DMS 273 treated with DMSO at 0.1 percent for 48 hours (cell line): ENCODE measurements at places on chromosomes 7 and 10.

- DNase-seq: no peak
These were observed 10.0 kb upstream of the SEC24C start for GRCh38 chr10:73734028-73734720.

DNA sequence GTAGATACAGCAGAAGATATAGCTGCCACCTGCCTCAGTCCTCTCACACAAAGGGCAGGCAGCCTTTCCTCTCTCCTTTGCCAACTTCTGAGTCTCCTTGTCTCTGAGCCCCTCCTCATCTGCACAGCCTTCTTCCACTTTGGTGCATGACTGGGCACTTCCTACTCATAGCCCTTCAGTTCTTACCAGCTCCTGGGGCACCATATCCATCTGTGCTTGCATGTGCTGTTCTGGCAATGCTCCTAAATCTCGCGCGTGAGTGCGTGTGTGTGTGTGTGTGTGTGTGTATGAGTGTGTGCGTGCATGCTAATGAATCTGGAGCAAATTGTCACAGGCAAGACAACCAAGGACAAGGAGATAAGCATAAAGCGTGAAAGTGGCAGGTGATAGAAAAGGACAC is 1271.6 kb upstream of the SORCS1 start:
- DNase-seq: no peak

DNA sequence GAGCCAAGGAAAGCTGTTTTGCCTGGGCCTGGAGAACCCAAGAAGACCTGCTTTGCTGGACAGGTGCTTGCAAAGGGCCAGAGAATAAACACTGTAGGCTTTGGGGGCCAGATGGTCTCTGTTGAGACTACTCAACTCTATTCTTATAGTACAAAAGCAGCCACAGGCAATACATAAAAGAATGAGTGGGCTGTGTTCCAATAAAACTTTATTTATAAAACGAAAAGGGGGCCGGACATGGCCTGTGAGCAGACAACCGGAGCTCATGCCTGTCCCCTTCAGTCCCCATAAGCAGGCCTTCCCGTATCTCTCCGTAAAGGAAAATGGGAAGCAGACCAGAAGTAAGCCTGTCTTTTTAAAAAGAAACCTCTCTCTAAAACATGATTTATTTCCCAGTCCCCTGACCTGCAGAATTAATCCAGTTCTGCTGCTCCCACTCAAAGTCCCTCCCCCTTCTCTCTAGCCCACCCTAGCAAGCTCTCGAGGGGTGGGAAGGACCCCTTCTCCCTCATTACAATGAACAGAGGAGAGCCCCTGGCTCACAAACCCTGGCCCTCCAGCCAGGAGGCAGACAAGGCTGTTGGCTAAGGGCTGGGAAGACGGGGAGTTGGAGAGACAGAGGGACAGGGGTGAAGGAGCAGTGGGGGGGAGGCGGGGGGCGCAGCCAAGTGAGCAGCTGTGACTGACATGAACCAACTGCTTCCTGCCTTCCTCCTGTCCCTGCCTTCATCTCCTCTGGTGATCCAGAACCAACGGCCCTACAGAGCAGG is 177.8 kb downstream of the NEURL1 start:
- DNase-seq: no peak

- no peak for DNase-seq
These were observed 23.4 kb downstream of the ARHGEF5 start for GRCh38 chr7:144378651-144379050.

- DNase-seq: no peak
These were observed 158.9 kb upstream of the FRMD4A start for GRCh38 chr10:14489522-14490177.

- DNase-seq: no peak
These were observed 12.6 kb downstream of the TWIST1 start for GRCh38 chr7:19104811-19105210.

GRCh38 chr10:100817268-100817839 is 72.0 kb downstream of the PAX2 start:
- DNase-seq: peak; percentile 2

- no peak for DNase-seq
These were observed 13.6 kb upstream of the C10orf120 start for GRCh38 chr10:122713091-122713885.

GRCh38 chr7:391411-391951 is 101.5 kb downstream of the FOXL3 start:
- no peak for DNase-seq

GRCh38 chr7:91373111-91373800 is 109.0 kb downstream of the FZD1 start:
- DNase-seq: no peak

- DNase-seq: no peak
These were observed 98.5 kb downstream of the GNAI1 start for GRCh38 chr7:80232979-80233724.

DNA sequence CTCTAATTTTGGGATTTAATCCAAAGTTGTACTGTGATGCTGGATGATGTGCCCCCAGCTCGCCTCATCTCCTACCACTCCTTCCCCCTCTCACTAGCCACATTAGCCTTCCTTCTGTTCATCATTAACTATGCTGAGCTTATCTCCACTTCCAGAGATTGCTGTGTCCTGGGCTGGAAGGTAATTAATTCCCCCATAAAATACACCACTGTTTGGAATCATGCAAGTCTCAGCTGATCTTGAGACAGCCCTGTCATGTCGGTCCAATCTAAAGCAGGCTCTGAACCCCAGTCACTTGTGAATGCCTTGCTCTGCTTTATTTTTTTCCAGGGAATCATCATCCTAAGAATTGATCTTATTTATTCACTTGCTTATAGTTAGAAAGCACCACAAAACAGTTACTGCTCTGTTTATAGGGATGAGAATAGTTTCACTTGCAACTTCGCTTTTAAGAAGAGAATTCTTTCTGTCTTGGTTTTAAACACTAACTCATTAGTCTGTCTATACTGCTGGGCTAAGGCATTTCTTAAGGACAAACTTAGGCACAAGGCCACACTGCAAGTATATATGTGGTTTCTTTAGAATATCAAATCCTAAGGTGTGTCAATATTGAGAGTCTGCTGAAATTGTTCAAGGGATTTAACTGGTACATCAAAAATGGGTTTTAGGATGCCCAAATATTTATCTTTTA is 341.1 kb upstream of the SEMA3A start:
- peak; percentile 14 for DNase-seq

DNA sequence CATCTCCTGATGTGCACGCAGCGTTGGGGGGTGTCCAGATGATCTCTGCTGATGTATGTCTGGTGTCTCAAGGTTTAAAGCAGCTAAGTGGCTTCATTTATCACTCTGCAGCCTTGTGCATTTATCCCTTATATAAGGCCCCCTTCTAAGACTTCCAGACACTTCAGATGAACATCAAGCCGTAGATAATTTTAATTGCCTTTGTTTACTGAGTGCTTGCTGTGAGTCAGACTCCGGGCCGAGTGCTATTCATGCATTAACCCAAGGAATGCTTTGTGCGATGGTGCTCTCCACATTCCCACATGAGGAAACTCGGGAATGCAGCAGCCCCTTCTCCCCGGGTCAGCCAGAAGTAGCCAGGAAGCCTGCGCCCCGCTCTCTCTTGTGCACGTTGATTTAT is 328.6 kb upstream of the COBL start:
- DNase-seq: no peak

- DNase-seq: no peak
These were observed 59.4 kb upstream of the EMX2 start for GRCh38 chr10:117483056-117483590.

GRCh38 chr7:112484671-112485167 is 3.9 kb downstream of the LSMEM1 start:
- DNase-seq: no peak

- no peak for DNase-seq
These were observed 147.3 kb downstream of the ZNF33B start for GRCh38 chr10:42491001-42491592.

DNA sequence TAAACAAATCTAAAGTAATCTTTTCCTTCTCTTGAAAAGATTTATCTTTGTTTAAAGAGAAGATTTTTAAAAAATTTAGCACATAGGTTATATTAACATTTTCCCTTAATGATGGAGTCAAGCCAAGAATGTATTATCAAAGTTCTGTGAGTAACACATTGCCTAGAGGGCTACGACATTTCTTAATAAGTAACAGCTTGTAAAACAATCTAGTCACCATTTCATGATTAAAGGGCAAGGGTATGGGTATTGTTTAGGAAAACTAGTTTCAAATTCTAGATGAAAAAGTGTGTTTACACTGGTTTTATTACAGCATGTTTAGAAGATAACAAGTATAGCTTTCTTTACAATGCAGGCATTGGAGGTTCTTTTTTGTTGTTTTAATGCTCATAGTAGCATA is 28.6 kb upstream of the LAMB4 start:
- no peak for DNase-seq

DNA sequence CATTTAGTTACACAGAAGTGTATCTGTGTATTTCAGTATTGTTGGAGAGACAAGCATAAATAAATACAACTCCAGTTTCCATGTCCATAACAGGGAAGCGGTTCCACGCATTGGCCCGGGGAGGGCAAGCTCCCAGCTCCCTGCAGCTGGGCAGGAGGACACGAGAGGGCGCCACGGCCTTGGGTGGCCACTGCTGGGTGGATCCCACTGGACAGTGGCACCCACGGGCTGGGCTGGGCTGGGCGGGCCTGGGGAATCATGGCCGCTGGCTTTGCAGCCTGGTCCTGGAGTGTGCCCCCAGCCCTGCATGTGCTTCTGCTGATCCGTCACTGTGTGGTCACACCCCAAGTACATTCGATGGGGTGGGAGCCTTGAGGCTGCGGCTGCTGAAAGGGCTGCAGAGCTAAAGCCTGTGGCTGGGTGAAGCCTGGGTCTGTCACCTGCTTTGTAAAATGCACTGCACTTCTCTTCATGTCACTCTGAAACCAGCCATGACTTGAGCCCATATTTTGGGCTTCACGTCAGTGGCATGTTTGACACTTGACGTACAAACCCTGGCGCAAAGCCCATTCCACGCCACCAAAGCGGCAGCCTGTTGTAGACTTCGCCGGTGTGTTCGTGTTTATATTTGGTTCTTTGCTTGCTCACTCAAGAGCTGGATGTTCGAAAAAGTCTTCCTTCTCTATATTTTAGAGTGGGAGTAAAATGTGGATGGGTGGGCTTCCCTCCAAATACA is 27.5 kb downstream of the LRRC27 start:
- DNase-seq: no peak

GRCh38 chr7:139854803-139855497 is 25.9 kb downstream of the TBXAS1 start:
- DNase-seq: no peak
